CD4-positive, alpha-beta T cell treated with Interleukin-17A for 1 hour (primary cell): ENCODE measurements at places on chromosomes 7 and 10.
A peak's percentile ranks its signal among the peaks of the same experiment; 100 is the strongest.

DNA sequence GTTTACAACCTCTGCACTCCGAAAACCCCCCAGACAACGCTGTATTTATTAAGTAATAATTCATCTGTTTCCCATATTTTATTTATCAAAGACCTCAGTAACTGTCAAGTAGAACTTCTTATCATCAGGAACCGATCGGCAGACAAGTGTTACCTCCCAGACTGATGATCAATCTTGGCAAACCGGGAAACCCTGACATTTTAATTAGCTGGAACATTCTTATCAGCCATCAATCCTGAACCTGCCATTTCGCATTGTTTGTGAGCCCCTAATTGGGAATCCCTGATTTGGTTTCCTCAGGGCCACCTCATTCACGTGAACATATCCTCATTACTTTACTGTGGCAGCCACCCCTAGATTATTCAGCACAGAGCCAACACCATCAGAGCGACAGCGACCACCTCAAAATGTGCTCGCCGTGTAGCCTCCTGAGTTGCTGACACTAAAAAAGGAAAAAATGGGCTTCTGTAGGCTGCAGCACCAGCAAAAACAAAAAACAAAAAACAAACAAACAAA is 93.6 kb upstream of the SDK1 start:
- DNase-seq, result no peak

DNA sequence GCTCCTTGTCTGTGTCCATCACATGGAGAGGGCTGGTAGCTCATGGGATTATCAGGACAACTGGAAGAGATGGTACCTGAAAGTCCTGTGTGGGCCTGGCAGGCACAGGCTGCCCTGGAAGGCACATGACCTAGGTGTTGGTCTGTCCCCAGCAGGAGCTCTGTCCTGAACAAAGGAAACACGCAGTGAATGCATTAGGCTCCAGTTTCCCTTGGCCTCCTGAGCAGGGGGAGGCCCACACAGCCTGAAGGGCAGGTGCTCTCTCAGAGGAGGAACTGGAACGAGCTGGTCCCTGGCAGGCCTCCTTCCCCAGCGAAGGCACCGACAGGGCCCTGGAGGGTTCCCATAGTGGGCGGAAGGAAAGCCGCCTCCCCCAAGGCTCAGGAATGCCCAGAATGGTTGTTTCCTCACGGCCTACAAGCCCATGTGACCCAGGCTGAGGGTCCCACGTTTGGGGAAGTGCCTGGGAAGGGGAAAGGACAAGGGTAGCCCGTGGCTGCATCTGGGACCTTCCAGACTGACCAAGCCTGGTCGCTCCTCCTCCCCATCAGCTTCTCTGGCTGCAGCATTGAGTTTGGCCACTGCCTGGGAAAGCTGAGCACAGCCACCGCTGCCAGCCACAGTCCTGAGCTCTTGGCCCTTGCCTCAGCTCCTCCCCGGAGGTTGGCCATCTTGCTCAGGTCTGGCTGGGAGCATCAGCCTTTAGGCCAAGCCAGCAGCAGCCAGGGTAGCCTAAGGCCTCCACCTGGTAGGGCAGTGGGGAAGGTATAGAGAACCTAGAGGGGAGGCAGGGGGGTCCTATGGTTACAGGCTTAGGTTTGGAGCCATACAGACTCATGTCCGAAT is 21.8 kb downstream of the CXCL12 start:
- no peak for DNase-seq

GRCh38 chr7:134085311-134085710 is 41.8 kb upstream of the LRGUK start:
- no peak for DNase-seq

DNA sequence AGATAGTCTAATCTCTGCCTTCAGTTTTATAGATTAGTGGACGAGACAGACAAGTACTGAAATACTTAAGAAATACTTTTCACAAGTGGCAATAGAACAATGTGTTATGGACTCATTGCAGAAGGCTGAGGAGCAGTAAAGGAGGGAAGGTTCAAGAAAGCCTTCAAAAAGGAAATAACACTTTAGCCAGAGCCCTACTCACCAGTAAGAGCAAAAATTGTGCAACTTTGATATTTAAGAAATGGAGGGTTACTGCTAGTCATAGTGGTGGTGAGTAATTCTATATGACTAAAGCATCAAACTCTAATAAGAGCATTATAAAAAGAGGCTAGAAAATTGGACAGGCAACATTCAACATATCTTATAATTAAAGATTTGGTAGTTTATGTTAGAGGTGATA is 28.8 kb downstream of the PTPN12 start:
- DNase-seq, result no peak

GRCh38 chr7:46133751-46134150 is 212.7 kb upstream of the IGFBP3 start:
- no peak for DNase-seq

- no peak for DNase-seq
Measured at GRCh38 chr10:12958546-12959110, 42.9 kb downstream of the CCDC3 start.

- no peak for DNase-seq
Measured at GRCh38 chr10:58746474-58747185, 234.0 kb downstream of the BICC1 start.

DNA sequence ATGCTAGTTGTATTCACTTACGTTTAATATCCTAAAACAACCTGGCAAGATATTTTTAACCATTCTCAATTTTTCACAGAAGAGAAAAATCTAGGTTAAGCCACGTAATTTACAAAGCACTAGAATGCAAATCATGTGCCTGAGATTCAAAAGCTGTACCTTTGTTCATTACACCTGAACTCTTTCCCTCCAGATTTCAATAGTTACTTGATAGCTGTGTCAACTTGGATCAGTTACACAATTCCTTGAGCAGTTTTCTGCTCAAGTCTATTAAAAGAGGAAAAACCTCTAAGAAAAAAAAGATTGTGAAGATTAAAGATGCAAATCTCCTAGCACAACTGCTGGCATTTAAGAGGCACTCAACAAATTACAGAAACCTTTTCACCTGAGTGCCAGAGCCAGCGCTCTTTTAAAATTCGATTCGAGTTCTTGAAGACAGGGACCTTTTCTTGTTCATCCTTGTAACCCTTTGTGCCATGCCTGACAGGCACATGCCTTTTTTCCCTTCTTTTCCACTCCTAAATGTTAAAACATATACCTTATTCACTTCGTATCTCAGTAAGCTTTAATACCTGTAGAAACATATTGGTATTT is 886 bp downstream of the NSUN6 start:
- DNase-seq, result peak; percentile 35

- no peak for DNase-seq
Measured at GRCh38 chr7:132475669-132476116, 100.6 kb downstream of the PLXNA4 start.

DNA sequence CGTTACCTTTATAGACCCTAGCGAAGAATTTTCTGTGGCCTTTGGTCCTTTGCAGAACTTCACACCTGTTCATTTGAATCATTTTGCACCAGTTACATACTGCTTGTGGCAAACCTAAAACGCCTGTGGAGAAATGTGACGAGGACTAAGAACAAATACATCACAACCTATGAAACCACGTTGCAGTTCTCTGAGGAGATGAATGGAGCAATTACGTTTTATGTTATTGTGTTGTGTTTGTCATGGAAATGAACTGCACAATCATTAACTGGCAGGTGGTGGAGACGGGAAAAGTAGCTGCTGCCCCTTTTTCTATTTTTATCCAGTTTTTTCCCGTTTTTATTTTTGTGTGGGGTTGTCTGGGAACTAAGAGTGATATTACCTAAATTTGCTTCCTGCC is 505.5 kb downstream of the SDK1 start:
- DNase-seq, result no peak

GRCh38 chr7:137703291-137704010 is 143.3 kb downstream of the DGKI start:
- no peak for DNase-seq

DNA sequence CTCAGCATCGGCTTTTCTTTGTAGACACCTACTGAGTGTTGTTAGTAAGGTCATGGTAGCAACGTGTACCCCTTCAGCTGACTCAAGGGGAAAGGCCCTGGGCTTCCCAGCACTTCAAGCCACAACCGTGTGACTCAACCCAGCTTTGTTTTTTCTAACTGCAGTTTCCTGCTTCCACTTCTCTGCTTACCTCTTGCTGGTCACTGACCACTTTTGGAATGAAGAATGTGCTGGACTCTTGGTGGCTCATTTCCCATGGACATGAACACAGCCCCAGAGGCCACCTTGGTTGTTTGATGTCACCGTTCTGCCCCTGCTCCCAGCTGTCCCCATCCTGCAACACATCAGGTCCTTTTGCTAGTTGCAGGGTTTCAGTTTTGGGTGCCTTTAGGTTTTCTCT is 69.5 kb upstream of the ZNF438 start:
- peak; percentile 7 for DNase-seq

DNA sequence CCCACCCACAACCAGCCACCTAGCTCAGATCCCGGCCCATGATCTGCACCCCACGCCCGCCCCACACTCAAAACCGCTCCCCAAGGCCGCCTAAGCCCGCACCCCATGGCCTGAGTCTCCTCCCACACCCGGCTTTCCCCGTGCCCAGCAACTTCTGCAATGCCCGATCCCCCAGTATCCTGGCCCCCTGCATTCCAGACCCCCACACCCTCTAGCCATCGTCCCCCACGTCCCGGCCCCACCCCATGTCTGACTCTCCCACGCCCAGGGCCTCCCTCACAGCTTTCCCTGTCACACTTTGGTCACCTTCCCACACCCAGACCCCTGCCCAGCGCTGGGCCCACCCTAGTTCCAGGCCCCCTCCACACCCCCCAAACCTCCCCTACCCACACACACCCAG is 20.1 kb upstream of the FXYD4 start:
- DNase-seq, result no peak

- DNase-seq, result no peak
Measured at GRCh38 chr7:45593121-45593541, 19.0 kb downstream of the ADCY1 start.

DNA sequence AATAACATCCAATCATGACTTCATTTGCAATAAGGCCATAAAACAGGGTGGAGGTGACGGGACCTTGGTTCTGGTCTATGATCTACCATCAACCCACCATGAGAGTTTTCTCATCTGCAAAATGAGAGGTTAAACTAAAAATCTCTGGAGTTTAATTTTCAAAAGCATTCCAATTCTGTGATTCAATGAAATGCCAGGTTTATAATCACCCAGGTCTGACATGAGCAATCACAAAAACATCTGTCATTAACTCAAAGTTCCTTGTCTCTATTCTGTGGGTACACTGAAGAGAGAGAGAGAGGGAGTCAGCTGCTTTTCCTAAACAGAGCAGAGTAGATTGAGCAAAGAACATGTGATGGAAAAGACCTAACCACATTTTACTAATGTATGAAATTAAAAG is 75.4 kb downstream of the NUDCD3 start:
- no peak for DNase-seq

DNA sequence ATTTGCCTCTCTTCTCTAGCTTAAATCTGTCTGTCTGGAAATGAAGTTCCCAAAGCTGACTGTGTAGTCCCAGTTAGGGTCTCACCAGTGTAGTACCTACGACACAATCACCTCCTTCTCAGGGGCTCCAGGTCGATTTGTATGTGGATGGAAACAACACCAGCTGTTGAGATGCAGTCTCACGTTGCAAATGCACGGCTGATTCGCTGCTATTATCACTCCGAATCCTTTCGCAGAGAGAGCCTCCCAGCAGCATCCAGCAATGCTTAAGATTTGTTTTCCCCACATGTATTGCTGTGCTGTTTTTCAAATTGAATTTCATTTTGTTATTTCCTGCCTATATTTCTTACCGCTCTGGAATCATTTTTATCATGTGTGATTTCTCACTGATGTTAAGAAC is 16.3 kb downstream of the VSTM4 start:
- DNase-seq, result no peak

- no peak for DNase-seq
Measured at GRCh38 chr7:45086331-45087065, 2.3 kb downstream of the NACAD start.

DNA sequence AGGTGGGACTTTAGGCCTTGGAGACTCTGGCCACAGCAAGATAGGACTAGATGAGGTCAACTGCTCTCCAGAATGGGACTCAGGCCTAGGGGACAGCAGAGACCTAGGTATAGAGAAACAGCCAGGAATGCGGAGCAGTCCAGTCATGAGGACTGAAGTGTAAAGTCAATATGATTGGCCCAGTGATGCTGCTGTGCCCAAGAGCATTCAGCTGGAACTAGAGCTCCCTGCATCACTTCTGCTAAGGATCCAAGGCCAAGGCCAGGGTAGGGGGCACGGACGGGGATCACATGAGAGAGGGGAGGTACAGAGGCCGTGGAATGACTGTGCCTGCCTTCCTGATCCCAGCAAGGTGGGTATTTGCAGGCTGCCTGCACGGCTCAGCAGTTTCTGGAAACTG is 237.9 kb downstream of the FRMD4A start:
- DNase-seq, result no peak

DNA sequence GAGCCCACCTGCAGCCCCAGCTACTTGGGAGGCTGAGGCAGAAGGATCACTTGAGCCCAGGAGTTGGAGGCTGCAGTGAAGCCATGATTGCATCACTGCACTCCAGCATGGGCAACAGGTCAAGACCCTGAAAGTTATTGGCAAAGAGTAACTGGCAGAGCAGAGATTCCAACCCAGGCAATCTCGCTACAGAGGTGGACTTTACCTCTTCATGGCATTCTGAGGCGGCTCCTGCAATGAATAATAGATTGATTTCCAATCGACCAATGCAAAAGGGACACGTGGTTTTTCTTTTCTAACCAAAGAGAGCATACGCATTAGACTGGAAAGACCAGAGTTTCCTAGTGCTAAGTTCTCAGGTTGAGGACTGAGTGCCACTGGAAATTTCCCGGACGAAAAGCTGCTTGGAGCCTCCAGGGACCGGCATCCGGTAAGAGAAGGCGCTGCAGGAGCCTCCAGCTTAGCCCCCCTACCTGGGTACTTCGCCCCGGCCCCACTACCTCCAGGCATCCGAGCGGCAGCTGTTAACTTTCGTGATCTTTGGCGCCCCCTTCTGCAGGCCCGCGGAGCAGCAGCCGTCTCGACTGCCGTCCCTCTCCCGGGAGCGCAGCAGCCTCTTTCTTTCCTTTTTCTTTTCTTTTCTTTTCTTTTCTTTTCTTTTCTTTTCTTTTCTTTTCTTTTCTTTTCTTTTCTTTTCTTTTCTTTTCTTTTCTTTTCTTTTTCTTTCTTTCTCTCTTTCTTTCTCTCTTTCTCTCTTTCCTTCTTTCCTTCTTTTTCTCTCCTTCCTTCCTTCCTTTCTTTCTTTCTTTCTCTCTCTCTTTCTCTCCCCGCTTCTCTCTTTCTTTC is 4.1 kb downstream of the MBLAC1 start:
- DNase-seq, result peak; percentile 84

DNA sequence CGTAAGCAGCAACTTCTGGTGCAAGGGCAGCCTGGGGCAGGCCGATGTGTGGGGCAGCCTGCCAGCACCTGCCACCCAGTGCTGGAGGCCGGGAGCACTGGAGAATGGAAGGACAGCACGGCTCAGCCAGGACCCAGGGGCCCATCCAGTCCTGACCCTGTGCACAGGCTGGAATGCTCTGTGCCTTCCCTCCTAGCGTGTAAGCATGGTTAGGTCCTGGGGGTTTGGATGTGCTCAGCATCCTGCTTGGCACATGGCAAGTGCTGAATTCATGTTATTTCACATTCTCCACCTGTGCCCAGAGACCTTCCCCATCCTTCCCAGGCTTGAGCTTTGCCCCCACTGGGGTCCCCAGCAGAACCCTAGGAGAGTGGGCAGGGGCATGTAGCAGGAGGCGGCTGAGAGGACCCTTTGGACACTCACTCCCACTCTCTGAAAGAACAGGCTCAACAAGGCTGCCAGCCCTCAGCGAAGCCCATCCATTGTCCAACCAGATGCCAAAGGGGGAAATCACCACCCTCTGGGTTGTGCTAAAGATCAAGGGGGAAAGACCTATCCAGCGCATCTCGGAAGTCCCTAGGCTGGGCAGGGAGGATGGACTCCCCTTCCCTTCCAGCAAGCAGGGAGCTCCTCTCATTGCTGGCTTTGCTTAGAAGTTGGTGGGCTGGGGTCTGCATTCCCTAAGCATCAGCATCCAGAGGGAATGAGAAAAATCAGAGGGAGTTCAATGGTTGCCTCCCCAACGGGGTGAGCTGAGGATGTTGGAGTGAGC is 29.7 kb downstream of the ANXA8 start:
- DNase-seq, result no peak
